ENCODE measurements at places on chromosomes 7 and 10.

DNA sequence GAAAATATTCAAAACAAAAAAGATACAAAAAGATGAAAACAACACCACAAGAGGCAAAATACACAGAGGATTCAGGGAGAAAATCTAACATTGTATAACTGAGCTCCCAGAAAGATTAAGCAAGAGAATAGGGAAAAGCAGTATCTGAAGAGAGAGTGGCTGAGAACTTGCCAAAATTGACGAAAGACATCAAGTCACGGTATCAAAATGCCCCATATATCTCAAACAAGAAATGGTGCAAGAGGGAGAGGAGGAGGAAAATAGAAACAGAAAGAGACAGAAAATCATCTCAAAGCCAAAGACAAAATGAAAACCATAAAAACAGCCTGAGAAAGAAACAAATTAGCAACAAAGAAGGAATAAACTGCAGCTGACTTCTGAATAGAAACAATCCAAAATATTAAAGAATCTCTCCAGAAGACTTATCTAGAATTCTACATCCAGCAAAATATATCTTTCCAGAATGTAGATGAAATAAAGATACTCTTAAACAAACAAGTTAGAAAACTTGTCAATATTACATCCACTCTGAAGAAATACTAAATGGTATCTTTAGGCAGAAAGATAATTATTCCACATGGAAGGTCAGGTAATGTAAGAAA lies 5.5 kb downstream of the USP6NL start:
- DNase-seq: no peak

DNA sequence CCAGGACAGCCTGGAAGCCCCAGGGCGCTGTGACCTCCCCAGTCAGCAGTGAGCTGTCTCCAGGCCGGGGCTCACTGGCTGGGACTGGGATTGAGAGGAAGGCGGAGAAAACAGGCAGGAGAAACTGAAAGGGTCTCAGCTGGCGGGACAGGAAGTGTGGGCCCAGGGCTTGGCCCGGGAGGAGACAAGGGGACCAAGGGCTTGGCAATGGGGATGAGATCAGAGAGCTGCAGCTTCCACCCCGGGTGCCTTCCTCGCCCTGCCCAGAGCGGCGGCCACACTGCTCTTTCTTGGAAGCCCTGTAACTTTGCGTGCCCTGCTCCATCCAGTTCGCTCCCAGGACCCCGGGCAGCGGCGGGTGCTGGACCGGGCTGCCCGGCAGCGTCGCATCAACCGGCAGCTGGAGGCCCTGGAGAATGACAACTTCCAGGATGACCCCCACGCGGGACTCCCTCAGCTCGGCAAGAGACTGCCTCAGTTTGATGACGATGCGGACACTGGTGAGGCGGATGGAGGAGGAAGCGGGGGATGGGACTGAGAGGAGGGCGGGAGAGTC lies 4.4 kb downstream of the ZNHIT1 start:
- DNase-seq: no peak

DNA sequence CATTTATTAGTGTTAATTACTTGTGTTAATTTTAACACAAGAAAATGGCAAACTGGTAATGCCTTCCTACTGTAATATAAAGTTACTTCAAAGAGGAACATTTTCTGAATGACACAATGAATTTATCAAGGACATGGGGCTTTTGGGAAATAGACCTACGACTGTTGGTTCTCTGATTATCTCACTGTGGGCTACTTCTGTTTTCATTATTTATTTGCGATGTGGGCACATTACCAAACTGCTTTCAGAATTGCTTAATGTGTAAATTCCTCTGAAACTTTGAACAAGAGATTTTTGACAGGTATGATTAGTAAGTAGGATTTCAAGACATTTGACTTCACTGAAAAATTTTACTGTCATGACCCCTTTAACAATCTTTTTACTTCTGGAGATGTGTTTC lies 535.6 kb downstream of the CNTNAP2 start:
- DNase-seq: no peak

DNA sequence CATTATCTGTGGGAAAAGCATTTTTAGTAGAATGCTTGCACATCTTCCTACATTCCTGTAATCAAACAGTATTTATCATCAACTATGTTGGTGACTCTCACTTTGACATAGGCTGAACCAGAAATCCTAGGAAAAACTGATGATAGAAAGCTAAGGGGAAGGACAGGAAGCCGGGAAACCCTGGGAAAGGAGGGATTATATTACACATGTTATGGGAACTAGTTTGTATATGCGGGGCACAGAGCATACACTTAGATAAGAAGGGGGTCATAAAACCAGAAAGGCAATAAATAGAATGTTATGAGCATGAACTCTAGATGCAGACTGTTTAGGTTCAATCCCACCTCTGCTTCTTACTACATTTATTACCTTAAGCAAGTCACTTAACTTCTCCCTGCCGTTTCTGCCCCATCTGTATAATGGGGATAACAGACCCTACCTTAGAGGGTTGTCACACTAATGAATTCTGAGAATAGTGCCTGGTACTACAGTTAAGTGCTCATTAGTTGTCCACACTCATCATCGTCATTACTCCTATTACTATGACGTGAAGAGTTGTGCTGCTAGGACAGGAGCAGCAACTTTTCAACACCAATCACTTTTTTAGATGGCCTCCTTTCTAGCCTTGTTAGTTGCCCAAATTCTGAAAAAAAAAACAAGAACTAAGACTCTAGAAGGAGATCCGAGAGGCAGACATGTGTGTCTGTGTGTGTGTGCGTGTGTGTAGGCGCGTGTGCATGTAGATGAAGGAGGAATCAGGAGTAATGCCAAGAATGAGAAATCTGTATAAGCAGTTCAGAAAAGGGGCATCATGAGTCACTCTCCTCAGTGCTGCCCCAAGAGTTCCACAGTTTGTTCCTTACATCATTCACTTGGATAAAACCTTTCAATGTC lies 52.2 kb downstream of the KMT2C start:
- no peak for DNase-seq

GRCh38 chr7:16667355-16667754 lies 21.4 kb downstream of the BZW2 start:
- DNase-seq: no peak

DNA sequence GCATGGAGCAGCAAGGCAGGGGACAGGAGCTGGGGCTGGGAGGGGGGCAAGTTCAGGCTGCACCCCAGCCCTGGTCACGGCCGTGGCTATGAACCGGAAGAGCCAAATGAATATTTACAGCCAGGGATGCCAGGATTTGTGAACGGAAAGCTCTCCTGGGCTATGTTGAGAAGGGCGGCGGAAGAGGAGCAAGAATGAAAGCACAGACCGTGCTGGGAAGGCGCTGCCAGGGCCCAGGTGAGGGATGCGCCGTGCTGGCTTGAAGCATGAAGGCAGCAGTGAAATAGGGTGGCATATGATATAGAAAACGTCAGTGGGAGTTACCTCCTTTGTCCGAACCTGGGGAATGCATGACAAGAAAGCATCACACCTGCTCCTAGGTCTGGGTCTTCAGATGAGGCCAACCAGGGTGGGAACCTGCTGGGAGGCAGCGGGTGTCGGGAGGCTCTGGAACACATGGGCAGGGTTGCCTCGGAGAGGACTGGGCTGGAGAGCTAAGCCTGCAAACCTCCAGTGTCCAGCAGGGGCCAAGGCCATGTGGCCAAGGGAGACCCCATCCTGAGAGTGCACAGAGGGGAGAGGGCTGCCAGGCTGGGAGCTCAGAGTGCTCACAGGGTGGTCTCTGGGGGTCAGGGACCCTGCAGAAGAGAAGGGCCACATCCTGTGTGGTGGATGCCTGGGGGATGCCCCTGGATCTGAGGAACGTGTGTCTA lies 120.6 kb upstream of the TCERG1L start:
- DNase-seq: no peak

DNA sequence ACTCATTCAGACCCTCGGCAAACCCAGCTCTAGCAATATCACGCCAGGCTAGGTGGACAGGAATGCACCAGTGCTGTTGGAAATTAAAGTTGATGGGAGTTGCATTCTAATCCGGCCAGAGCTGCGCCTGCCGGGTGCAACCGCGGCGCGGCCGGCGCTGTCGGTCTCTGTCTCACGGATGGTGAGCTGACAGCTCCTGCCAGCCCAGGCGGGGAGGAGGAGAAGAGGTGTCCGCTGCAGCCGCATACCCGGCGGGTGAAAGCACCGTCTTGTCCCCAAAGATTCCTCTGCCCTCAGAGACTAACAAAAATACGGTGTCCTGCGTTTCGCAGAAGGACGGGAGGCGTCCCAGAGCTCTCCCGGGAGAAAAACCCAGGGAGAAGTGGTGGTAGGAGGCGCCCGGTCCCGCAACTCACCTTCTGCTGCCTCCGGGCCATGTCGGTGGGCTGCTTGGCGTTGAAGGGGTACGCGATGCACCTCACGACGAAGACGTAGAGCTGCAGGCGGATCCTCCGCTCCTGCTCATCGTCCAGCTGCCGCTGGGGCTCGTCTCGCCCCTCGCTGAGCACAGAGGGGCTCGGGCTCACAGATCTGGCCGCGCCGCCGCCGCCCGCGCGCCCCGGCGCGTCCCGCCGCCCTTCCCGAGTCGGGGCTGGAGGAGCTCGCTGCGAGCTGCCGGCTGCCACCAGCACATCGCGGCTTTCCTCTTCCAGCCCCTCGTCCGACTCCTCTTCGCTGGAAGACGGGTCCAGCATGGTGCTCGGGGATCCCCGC lies 490 bp downstream of the CADPS2 start:
- DNase-seq: peak; percentile 17

GRCh38 chr10:95315509-95315908 lies 24.7 kb upstream of the PDLIM1 start:
- DNase-seq: no peak

GRCh38 chr10:101602761-101603398 lies 14.8 kb downstream of the DPCD start:
- peak; percentile 35 for DNase-seq

DNA sequence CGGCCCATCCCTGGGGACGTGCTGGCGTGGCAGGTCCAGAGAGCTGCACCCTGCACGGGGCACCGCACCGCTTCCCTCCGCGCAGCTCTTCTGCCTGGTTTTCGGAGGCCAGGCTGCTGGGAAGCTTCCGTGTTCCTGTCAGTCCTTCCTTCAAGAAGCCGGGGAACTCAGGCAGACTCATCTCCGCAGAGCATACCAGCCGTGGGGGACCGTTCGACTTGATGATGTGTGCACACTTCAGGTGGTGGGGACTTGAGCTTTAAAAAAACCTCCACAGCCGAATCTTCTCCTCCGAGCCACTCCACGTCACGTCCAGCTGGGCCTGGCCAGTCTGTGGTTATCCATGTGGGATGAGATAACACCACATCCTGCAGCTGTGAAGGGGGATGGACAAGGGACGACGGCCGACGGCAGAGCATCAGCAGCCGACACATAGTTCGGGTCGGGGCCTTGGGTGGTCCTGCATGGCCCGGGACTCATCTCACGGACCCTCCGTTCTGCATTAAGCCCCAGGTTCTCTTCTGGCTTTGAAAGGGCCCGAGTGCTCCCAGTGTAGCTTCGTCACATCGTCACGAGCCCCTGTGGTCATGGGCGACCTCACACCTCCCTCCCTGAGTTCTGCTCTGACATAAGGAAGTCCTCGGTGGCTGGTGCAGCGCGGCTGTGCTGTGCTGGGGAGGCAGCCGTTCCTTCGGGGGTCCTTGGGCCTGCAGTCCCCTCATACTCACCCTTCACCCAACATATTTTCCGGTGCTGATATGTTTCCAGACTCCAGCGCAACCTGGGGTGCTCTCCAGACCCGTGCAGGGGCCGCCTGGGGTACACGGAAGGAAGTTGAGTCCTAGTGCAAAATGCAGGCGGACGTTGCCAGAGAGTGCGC lies 4.5 kb upstream of the BHLHA15 start:
- no peak for DNase-seq

DNA sequence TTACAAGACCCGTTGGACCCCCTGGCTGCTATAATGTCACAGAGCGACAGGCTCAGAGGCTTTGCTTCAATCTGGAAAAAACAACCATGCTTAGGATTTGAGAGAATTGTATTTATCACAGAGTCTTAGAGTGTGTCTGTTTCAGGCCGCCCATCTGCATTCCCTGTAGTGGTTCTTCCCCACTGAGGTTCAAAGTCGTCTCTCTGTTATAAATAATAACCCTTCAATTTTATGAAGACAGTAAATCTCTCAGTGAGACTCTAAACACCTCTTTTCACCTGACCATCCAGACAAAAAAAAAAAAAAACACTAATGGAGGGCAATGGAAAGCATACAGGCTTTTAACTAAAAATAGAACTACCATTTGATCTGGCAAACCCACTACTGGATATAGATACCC lies 565.4 kb upstream of the AUTS2 start:
- DNase-seq: no peak

DNA sequence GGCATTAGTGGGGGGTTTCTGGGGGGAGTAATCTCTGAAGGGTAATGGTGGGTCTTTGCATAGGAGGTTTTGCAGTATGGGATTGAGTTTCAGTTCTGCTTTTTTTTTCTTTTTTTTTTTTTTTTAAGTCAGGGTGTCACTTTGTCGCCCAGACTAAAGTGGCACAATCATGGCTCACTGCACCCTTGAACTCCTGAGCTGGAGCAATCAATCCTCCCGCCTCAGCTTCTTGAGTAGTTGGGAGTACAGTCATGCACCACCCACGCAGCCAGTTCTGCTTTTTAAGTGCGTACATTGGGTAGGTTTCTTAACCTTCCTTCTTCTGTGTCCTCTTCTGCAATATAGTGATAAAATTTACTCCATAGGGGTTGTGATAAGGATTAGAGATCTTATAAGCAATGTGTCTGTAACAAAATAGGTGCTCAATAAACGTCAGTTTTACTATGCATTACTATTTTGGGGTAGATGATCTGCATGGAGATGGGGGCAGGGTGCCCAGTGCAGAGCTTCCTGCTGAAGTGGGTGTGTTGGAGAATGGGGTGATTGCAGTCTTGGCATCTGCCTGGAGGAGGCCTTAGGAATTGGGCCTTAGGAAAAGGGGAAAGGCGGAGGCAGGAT lies 9.6 kb downstream of the KAZALD1 start:
- no peak for DNase-seq

DNA sequence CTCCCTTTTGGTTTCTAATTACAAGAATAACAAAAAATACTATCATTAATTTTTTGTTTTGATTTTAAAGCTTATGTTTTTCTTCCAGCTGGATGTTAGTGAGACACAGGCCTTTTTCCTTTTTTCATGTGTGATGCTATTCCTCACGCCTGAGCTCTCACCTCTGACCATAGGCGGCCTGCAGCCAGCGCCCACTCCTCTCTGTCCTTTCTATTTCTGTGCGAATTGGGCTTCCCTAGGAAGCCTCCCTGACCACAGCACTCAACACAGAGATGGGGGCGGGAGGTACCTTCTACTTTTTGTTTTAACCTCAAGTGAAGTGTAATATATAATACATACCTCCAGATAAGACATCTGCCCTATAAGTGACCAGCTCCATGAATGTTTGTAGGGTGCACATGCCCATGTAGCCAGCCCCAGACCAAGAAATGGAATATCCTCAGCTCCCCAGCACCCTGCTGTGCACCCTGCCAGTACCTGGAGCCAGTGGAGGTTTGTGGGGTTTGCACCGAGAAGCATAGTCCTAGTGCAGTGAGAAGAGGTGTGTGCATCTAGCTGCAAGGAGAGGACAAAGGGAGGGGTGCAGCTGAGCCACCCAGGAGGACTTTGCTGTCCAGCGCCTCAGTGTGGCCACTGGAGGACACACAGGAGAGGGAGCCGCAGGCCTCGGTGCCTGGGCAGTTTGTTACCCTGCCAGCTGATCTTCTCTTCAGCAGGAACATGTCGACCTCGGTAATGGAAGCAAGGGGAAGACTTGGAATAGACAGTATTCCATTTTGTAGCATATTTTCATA lies 38.5 kb downstream of the BNIP3 start:
- DNase-seq: no peak

Data from NCI-H510A (cell line).